ENCODE measurements at places on chromosomes 5 and 9.

DNA sequence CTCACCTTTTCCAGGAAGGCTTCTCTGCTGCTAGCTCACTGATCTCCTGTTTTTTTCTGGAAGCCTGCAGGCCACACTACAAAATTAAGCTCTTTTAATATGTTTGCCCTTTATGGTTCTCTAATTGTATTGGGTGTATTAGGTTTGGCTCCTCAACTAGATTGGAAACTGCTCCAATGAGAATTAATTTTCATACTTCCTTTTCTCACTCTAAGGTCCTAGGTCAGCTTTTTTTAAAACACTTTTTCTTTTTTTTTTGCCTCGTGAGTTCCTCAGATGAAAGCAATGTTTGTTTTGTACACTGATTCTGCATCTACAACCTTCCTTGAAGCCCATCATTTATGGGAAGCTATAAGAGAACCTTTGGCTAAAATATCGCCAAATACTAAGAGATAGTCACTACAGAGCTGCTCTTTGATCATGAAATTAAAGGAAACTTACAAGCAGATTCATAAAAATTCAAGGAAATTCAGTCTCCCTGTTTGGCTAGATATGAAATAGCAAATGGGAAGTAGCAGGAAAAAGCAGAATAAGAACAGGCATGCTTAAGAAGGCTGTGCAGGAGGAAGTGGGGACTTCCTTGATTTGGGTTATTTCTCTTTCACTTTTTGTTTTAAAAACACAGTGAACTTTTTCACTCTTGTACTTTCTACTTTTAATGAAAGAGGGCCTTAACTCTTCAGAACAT lies 55.2 kb upstream of the FYB1 start:
- no peak for DNase-seq

DNA sequence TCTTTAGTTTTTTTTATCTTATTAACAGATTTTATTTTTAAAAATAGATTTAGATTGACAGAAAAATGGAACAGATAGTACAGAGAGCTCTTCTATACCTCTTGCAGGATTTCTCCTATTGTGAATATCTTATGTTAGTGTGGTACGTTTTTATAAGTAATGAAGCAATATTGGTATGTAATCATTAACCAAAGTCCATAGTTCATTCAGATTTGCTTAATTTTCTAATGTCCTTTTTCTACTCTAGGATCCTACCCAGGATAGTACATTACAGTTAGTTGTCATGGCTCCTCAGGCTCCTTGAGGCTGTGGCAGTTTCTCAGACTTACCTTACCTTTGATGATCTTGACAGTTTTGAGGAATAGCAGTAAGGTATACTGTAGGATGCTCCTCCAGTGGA lies 30.4 kb downstream of the PPP2R2B start:
- DNase-seq: no peak

- no peak for DNase-seq
Measured at GRCh38 chr5:176772271-176773210, 37.8 kb upstream of the UNC5A start.

- DNase-seq: no peak
Measured at GRCh38 chr9:113005777-113006176, 6.2 kb downstream of the ZNF883 start.

DNA sequence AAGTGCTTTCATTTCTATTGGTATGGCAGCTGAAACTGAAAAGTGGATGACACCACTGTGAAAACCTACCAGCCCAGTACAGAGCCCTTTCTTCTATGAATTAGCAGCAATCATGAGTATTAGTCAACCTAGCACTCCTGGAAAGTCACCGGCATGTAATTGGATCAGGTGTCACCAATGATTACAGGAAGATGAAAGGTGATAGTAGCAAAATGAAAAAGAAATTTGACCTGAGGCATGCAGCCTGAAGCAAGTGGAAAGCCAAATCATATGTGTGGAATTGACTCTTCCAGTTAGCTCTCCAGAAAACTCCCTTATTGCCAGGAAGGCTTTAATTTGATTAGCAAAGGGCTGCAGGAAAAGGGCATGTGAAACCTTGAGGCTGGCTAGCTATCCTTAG lies 81.2 kb upstream of the NAA35 start:
- DNase-seq: no peak

- no peak for DNase-seq
Measured at GRCh38 chr9:21412107-21412506, 3.2 kb downstream of the IFNA8 start.

DNA sequence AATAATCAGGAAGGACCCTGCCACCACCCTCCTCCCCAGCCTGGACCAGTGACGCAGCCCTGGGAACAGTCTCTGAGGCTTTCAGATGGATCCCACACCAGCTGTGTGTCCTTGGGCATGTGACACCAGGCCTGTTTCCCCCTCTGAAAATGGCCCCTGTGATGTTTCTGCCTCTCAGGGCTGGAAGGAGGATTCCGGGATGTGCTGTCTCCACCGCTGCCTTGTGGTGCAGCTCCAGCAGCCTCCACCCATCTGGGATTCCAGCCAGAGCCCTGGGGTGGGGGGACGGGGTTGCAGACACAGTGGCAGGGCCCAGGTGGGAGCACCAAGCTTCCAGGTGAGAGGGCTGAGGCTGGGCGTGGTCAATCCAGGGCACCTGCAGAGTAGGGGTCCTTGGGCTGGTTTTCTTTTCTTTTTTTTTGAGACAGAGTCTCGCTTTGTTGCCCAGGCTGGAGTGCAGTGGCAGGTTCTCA lies 179.7 kb upstream of the IER5L start:
- DNase-seq: no peak

DNA sequence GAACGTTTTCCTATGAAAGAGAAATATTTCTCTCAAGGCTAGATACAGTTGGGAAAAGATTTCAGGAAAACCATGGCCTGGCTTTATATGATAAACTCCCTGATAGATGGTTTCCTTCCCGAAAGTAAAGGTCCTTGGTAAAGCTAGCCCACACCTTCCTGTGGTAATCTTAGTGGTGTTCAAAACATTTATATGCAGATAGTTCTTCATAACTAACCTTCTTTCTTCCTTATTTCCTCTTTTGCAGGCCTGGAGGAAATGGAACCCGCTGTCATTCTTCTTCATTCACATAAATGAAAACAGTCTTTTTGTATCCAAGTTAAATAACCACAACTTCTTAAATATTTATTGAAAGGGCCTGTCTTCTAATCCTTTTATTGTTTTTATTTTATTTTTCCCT lies 474.0 kb upstream of the ACTBL2 start:
- no peak for DNase-seq

DNA sequence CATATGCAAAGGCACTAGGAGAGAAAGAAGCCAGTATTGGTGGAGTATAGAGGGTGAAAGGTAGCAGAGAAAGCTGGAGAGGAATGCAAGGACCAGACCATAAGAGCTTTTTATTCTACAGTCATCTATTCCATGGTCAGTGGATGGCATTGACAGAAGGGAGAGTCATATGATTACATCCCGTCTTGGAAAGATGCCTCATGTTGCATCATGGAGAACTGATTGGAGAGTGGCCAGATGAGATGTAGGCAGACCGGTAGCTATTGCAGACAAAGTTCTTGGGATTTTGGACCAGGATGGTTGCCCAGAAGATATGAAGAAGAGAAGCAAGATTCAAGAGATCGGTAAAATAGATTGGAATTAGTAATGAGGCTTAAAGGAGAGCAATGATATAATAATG lies 260.7 kb downstream of the CHSY3 start:
- DNase-seq: no peak

- no peak for DNase-seq
Measured at GRCh38 chr9:131837316-131837715, 97.4 kb upstream of the RAPGEF1 start.

DNA sequence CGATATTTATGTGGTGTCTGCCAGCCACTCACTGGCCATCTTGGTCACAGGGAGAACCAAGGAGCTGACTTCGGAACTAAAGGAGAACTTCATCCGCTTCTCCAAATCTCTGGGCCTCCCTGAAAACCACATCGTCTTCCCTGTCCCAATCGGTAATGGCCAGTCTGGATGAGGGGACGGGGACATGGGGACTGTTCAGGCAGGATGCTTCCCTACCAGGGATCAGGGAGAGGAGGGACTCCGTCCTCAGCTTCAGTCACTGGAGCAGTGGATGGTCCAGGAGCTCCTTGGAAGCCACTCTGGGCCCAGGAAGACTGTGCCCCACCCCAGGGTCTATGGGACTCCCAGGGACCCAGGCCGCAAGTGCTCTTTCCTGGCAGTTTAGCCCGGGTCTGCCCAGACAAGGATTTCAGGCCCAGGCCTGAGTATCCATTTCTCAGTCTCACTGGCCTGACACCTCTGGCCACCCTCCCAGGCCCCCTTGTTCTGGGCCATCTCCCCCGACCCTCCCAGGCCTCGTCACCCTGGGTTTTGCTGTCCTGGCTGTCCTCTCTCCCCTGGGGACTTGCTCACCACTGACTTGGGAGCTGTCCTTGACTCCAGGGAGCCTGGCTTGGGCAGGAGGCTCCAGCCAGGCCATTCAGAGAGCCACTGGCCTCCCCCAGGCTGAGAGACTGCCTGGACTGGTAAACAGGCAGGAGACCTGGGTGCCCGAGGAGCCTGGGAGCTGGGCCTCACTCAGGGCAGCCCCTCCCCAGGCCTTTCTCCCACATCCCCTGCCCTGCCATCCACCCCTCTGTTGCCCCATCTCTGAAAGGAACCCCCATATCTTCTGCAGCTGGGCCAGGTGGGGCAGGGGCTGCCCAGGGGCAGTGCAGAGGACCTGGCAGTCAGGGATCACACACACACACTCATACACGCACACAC lies 3.1 kb downstream of the LCN2 start:
- DNase-seq: no peak

GRCh38 chr9:94153905-94154304 lies 69.6 kb downstream of the PTPDC1 start:
- DNase-seq: no peak

DNA sequence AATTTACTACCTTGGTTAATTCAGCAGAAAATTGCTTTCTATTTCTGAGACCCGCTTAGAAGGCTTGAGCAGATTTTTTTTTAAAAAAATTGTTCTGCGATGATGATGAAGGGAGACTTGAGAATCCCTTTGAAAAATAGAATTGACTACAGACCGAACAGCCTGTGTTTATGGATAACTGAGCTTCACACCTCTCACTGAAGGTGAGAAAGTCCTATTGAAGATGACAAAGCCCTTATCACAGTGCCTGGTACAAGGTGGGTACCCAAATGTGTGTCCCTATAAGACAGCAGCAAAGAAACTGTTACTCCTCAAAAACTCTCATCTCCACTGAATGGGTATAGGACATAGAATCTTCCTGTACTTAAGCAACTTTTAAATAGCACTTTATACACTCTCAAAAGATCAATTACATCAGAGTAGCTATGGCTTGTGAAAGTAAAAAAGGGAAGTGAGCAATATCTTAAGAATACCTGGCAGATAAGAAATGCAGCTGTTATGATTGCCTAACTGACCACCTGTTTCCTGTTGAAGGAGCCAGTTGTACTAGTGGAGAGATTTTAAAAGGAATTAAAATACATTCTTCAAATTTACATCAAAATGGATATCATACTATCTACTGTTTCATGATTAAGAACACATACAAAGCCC lies 419.7 kb downstream of the CHSY3 start:
- DNase-seq: no peak

DNA sequence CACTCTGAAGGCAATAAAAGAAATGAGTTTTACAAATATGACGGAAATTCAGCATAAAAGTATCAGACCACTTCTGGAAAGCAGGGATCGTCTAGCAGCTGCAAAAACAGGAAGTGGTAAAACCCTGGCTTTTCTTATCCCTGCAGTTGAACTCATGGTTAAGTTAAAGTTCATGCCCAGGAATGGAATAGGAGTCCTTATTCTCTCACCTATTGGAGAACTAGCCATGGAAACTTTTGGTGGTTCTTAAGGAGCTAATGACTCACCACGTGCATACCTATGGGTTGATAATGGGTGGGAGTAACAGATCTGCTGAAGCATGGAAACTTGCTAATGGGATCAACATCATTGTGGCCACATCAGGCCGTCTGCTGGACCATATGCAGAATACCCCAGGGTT lies 93.5 kb upstream of the RGMB start:
- DNase-seq: no peak

GRCh38 chr5:169131616-169132301 lies 169.2 kb downstream of the SLIT3 start:
- DNase-seq: no peak

DNA sequence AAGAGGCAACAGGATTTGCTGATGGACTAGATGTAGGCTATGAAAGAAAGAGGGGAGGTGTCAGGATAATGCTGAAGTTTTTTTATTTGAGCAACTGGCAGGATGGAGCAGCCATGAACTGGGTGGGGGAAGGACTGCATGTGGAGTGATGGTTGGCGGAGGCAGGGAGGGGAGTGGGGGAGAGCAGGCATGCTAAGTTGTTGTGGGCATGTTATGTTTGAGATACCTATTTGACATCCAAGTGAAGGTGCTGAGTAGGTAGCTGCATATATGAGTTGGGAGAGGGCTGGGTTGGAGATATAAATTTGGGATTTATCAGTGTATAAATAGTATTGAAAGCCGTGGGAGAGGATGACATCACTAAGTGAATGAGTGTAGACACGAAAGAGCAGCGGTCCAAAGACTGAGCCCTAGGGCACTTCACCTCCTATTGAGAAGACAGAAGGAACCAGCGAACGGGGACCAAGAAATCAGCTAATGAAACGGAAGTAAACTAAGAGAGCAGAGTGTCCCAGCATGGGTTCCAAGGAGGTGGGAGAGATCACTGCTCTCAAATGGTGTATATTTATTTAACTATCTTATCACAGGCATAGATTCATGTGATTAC lies 7.4 kb downstream of the BSPRY start:
- no peak for DNase-seq

DNA sequence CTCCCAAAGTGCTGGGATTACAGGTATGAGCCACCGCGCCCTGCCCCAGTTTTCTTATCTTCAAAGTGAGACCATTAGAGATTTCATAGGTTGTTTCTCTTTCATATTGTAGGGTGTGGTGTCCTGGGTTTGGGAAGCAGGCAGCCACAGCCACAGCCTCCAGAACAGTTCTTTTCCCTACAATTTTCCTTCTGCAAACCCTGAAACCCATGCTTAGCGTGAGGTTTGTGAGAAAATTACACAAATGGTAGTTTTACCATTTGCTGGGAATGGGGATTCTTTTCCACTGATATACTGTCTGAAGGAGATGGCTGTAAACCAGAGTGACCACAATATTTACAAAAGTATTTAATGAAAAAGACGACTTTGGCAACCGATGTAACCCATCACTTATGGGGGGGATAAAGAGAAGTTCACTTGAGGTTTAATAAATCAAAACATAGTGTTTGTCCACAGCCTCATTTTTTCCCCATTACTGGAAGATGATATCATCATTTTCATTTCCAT lies 26.7 kb upstream of the ECM2 start:
- DNase-seq: no peak

GRCh38 chr5:438481-438981 lies 4.4 kb upstream of the EXOC3 start:
- no peak for DNase-seq

- no peak for DNase-seq
Measured at GRCh38 chr9:14909961-14910805, at the start of gene FREM1. TSS of gene FREM1 (minus strand) at chr9:14910428. CDS start at chr9:14868977, 41,451 bp downstream.

GRCh38 chr5:10912435-10912834 lies 151.4 kb upstream of the DAP start:
- no peak for DNase-seq

GRCh38 chr9:92633614-92634278 lies 36.2 kb downstream of the IPPK start:
- no peak for DNase-seq

GRCh38 chr9:4489919-4490704 lies at the start of gene SLC1A1:
TSS of gene SLC1A1 (plus strand) at chr9:4490468. CDS start at chr9:4490680, 212 bp downstream.
- peak; percentile 52 for DNase-seq

GRCh38 chr5:146016764-146017484 lies 80.5 kb downstream of the SH3RF2 start:
- DNase-seq: no peak

GRCh38 chr9:120490888-120491595 lies 88.9 kb downstream of the CDK5RAP2 start:
- no peak for DNase-seq

GRCh38 chr9:102405218-102405867 lies 589.8 kb upstream of the CYLC2 start:
- DNase-seq: no peak
